ENCODE measurements at places on chromosomes 5 and 9.

DNA sequence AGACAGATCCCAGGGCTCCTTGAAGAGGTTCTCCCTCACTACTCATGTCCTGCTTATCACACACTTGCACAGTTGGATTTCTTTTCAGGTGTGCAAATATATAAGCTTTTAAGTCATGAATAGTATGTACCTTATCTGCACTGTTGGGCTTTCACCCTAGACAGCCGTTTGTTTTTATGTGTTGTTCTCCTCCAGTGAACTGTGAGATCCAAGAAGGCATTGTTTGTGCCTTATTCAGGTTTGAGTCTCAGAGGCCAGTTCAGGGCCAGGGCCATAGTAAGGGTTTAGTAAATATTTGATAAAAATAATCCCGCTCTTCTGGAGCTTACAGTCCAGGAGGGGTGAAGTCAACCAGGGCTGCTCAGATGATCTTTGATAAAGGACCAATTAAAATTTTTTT lies 480.0 kb downstream of the TMEM38B start:
- no peak for DNase-seq

GRCh38 chr9:5835808-5836207 lies 2.9 kb upstream of the ERMP1 start:
- DNase-seq = no peak

GRCh38 chr9:13532407-13532806 lies 252.9 kb upstream of the MPDZ start:
- DNase-seq = no peak

DNA sequence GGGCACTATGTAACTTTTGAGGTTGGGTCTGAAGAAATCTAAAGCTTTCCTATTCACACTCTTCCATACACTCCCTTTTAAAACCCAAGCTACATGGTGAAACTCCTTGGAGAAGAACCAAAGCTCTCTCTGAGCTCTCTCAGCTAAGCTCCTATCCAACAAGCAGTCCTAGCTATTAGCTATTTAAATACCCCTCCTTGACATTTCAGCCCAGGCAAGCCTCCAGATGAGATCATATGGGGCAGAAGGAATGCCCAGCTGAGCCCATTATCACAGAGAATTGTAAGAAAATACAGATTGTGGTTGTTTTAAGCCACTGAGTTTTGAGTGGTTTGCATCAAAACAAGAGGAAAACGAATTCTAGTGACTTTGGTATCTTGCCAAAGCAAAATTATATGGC lies 15.2 kb downstream of the HSPB3 start:
- DNase-seq = no peak

- no peak for DNase-seq
Observed at GRCh38 chr5:6162175-6162574, 216.2 kb downstream of the MED10 start.

DNA sequence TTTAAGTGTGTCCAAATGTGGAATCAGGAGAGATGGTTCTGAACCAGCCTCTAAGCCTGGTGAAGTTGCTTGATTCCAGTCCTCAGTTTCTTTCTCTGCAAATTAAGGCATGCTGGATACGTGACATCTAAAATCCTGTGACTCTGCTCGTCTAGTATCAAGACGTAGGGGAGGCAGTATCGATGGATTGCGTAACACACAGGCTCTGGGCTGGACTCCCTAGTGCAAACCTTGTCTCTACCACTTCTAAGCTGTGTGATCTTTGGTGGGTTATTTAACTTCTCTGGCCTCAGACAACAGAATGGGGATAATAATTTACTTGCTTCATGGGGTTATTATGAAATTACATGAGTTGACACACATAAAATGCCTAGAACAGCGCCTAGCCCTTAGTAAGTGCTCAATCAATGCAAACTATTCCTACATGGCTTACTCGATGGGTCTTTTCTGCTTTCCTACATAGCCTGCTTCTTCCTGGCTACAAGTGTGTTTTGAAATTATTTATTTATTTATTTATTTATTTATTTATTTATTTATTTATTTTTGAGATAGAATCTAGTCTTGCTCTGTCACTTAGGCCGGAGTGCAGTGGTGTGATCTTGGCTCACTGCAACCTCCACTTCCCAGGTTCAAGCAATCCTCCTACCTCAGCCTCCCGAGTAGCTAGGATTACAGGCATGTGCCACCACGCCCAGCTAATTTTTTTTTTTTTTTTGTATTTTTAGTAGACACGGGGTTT lies 102.1 kb downstream of the EGFLAM start:
- DNase-seq = no peak

DNA sequence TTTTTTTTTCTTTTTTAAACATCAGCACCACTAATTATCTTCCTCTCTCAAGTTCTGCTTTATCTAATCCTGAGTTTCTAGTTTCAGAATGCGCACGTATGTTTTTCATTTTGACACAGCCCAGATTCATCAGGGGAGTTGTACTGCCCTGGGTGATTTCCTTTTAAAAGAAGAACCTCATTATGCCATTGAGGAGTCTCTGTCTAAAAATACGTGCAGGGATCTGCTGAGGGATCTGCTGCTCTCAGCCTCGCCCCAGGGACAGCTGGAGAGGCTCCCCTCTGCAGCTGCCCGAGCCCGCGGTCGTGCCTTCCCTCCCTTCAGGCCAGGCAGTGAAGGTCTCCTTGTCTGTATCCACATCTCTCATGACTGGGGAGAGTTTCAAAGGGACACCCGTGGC lies 273.1 kb downstream of the ARHGEF28 start:
- DNase-seq = no peak

DNA sequence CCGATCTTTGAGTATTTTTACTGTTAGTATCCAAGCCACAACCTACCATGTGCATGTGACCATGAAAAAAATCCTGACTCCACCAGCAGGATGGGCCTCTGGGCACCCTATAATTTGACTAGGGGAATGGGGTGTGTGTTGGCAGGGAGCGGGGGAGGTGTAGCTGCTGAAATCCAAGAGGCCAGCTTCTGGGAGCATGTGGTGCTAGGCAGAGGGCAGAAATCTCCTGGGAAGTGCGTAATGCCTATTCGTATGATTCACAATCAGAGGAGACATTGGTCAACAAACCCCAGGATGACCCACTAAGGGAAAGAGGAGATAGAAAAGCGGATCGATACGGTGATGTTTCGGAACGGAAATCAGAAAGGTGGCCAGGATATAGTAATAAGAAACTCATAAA lies 149.9 kb downstream of the ARSB start:
- DNase-seq = no peak

- DNase-seq = no peak
Observed at GRCh38 chr5:58499941-58500340, 8.7 kb downstream of the GAPT start.

DNA sequence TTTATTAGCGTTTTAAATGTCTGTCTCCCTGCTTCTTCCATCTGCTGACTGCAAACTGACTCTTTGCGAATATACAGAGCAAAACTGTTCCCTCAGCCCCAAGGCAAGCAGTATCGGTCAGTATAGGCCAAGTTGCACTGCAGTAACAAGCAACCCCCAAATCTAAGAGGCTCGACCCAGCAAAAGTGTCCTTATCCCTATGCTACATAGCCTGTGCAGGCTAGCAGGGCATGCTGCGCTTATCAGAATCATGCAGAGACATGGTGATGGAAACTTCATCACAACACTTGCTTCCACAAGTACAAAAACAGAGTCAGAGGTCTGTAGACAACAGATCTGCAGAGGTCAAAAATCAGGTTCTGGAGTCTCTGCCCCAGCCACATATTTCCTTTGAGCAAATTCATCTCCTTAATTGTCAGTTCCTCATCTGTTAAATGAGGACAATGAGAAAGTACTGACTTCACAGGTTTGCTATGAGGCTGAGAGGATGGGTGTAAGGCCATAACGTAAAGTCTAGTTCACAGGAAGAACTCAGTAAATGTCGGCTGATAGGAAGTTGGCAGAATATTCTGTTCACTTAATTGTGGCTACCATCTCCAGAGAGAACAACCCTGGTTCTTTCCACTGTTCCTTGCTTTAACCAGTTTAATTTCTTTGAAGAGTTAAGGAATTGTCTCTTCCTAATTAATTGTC lies 9.6 kb upstream of the IL17B start:
- DNase-seq = no peak

- no peak for DNase-seq
Observed at GRCh38 chr9:6247266-6247665, 31.7 kb downstream of the IL33 start.

DNA sequence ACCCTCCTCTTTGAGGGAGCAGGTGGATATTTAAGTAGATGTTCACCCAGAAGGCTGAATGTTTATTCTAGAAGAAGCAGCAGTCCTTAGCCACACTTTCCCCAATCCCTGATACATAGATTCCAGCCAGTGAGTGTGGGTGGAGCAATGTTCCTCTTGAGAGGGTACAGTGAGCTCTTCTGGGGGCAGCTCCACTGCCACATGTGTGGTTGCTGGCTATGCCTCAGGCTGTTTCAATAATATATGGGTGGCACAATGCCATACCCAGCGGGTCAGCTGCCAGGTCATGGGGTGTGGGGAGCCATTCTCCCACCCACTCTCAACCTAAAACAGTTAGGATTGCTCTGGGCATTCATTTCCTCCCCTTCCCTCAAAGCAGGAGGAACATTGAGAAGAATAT lies 61.6 kb upstream of the DAB2 start:
- no peak for DNase-seq

DNA sequence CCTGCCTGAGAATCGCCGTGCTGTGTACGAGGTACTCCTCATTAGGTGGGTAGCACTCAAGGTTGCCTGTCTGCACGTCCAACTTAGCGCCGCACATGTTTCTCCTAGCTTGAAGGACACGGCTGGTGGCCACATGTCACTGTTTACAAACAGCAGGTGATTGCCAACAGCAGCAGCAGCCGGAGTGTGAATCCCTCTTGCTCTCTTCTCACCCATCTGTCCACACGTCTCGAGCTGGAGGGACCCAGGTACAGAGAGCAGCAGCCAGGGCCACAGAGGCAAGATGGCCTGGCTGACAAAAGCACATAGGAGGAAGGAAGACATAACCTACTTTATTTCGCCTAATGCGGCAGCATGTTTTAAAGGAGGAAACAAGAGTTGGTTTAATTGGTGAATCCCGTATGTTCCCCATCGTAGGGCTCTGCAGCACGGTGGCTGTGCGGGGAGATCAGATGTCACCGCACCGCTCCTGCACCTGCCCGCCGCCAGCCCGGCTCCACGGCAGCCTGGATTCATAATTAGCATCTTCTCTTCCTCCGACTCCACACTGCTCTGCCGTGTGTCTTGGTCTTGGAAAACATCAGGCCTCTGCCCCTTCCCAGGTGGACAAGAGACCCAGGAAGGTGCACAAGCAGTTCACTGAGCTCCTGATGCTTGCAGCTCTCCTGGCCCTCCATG lies 201.6 kb upstream of the IRX1 start:
- DNase-seq = no peak

- no peak for DNase-seq
Observed at GRCh38 chr9:12997009-12997408, 222.2 kb downstream of the LURAP1L start.

- DNase-seq = no peak
Observed at GRCh38 chr9:23926368-23926767, 100.3 kb upstream of the ELAVL2 start.

- no peak for DNase-seq
Observed at GRCh38 chr9:121700165-121700831, 48.9 kb downstream of the DAB2IP start.

DNA sequence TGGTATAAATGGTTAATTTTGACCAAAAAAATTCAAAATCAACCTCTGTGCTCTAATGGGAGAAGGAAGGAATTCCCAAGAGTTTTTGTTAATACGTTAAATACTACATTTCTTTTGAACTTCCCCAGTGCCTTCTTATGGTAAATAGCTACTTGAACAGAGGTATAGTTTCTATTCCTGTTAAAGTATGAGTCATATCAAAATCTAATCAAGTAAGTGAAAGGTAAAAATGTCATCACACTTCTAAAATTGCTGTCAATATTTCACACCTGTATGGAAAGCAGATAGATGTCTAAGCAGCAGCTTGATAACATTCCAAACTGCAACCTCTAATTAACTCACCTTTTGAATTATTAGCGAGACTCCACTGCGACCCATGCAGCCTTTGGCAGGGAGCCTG lies 214.1 kb upstream of the MEF2C start:
- no peak for DNase-seq

- no peak for DNase-seq
Observed at GRCh38 chr5:116864157-116864837, 289.7 kb upstream of the SEMA6A start.

- no peak for DNase-seq
Observed at GRCh38 chr5:76908166-76908565, 44.7 kb upstream of the CRHBP start.

GRCh38 chr5:173902743-173903142 lies 14.6 kb downstream of the CPEB4 start:
- no peak for DNase-seq

GRCh38 chr9:127451858-127452656 lies 747 bp downstream of the LRSAM1 start:
- peak; percentile 29 for DNase-seq

GRCh38 chr9:10396615-10397014 lies 216.2 kb downstream of the PTPRD start:
- DNase-seq = no peak

DNA sequence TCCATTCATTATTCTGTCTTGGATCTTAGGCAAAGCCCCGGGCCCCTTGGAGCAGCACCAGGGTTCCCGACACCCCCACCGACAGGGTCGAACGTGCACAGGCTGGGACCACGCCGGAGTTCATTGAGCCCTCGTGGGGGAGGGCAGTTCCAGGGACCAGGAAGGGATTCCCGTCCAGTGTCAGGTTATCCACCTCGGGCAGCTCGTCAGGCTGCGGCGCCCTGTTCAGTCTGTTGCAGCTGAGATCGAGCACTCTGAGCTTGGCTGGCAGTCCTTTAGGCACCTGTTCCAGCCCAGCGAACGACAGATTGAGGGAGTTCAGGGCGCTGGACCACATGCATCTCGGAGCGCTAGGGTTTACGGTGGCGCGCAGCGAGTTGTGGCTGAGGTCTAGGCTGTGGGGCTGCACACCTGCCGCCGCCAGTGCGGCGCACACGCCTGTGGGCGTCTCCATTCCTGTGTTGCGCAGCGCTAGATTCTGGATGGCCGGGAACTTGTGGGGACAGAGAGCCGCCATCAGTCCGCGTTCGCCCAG lies 1.1 kb downstream of the CD14 start:
- no peak for DNase-seq

Data from activated T-cell treated with anti-CD3 and anti-CD28 coated beads for 24 hours (primary cell).